GM23248 (cell line): ENCODE measurements at places on chromosomes 6 and 20. TPM values are rescaled to one million over a fixed set of nuclear protein-coding genes. Genes with fewer than 3 reads are reported as not detected.

The LY6G6D gene
- total RNA-seq = not detected in 2 replicates

DNA sequence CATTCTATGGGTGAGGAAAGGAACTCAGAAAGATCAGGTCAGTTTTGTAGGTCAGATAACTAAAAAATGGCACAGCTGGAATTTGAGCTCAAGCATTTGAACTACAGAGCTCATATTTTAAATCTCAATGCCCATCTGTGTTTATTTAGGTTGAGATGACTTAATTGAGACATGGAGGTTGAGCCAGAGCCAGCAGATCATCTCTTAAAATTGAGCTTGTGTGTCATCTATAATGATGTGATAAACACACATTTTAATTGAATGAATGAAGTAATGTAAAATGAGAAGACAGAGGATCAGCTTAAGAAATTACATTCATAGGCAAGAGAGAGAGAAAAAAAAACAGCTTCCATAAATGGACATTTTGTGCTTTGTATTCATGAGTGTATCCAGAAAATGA, 3.7 kb downstream of the MANEA start:
- H3K27me3 ChIP-seq = no peaks in the 10 kb centered on the region
- no peaks in the 10 kb centered on the region for H3K36me3 ChIP-seq
- peaks cover 9% of the 10 kb centered on the region for H3K4me1 ChIP-seq
- no peak overlapping the region for H3K4me3 ChIP-seq
- no peak overlapping the region for H3K27ac ChIP-seq

- no peak overlapping the region for H3K4me3 ChIP-seq
- no peak overlapping the region for H3K27ac ChIP-seq
- peaks cover 95% of the 10 kb centered on the region for H3K36me3 ChIP-seq
- H3K27me3 ChIP-seq = no peaks in the 10 kb centered on the region
- peaks cover 20% of the 10 kb centered on the region for H3K4me1 ChIP-seq
Observed at GRCh38 chr6:75085931-75086635, 119.8 kb downstream of the COL12A1 start.

DNA sequence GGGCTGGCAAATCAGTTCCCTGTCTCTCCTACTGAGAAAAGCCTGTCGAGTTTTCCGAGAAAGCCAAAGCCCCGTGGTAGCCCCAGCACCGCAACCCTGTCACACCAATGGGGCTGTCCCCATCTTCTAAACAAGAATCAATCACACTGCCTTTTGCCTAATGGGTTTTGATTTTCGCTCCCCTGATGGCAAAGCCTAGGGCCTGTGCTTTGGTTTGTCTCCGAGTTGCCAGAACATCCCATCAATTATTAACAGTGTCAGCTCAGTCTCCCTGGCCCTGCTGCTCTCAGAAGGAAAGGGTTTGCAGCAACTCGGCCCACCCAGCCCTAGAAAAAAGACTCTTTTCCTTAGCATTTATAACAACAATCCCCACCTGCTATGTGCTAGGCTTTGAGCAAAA, 4.2 kb downstream of the KCNB1 start:
- DNase-seq = no peak
- no peaks in the 10 kb centered on the region for H3K4me1 ChIP-seq
- no peak overlapping the region for H3K27ac ChIP-seq
- no peak overlapping the region for H3K4me3 ChIP-seq

GRCh38 chr6:307065-307814, 15.0 kb downstream of the DUSP22 start:
- H3K27me3 ChIP-seq = no peaks in the 10 kb centered on the region
- no peak overlapping the region for H3K27ac ChIP-seq
- H3K4me1 ChIP-seq = no peaks in the 10 kb centered on the region
- H3K36me3 ChIP-seq = no peaks in the 10 kb centered on the region

- peaks cover 27% of the 10 kb centered on the region for H3K4me1 ChIP-seq
- no peaks in the 10 kb centered on the region for H3K27me3 ChIP-seq
- no peak for DNase-seq
Observed at GRCh38 chr6:42974919-42975505, 4.0 kb downstream of the PEX6 start.

GRCh38 chr20:50065325-50065615, 47.7 kb downstream of the UBE2V1 start:
- H3K27ac ChIP-seq = no peak overlapping the region
- no peak overlapping the region for H3K4me3 ChIP-seq
- no peaks in the 10 kb centered on the region for H3K27me3 ChIP-seq
- H3K36me3 ChIP-seq = no peaks in the 10 kb centered on the region

DNA sequence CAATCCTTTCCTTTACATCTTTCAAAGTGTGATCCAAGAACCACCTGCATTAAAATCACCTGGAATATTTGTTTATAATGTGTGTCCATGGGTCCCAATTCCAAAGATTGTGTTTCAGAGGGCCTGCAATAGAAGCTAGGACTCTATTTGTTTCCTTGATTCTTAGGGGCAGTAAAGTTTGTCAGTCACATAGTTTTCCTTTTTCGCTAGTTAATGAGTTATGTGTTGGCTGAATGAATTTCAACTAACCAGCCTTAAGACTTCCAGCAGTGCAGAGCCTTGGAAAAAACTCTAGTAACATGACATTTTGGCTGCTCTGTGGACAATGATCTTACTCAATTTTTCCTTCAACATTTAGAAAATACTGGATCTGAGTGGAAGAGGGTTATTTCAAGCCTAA, 11.3 kb downstream of the FAM217A start:
- no peak overlapping the region for H3K27ac ChIP-seq
- no peaks in the 10 kb centered on the region for H3K27me3 ChIP-seq
- H3K36me3 ChIP-seq = peaks cover 33% of the 10 kb centered on the region
- H3K4me3 ChIP-seq = no peak overlapping the region
- no peak for DNase-seq

DNA sequence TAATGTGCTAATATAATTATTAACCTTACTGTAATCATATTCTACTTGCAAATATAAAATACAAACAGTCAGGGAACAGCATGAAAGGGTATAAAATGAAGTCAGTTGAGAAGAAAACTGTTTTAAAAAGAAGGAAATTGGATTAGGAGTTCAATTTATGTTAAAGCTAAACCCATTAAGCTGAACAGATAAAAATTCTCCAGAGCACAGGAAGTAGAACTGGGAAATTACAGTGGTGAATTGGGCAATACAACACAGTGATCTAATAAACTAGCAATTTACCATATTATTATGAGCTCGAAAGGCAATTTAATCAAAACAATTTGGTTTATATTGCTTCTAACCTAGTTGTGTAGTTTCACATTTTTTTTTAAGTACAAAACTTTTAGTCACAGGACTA, 407.4 kb upstream of the RGS17 start:
- H3K36me3 ChIP-seq = no peaks in the 10 kb centered on the region
- peak; percentile 34 for DNase-seq
- H3K4me3 ChIP-seq = no peak overlapping the region
- no peaks in the 10 kb centered on the region for H3K27me3 ChIP-seq
- no peak overlapping the region for H3K27ac ChIP-seq

DNA sequence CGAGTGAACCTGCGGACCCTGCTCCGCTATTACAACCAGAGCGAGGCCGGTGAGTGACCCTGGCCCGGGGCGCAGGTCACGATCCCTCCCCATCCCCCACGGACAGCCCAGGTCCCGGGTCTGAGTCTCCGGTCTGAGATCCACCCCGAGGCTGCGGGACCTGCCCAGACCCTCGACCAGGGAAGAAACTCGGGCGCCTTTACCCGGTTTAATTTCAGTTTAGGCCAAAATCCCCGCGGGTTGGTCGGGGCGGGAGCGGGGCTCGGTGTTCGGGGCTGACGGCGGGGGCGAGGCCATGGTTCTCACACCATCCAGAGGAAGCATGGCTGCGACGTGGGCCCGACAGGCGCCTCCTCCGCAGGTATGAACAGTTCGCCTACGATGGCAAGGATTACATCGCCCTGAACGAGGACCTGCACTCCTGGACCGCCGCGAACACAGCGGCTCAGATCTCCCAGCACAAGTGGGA, 46.9 kb upstream of the TRIM26 start:
- H3K36me3 ChIP-seq = no peaks in the 10 kb centered on the region
- peaks cover 15% of the 10 kb centered on the region for H3K4me1 ChIP-seq
- no peaks in the 10 kb centered on the region for H3K27me3 ChIP-seq
- peak overlapping the region; percentile 89 for H3K4me3 ChIP-seq

DNA sequence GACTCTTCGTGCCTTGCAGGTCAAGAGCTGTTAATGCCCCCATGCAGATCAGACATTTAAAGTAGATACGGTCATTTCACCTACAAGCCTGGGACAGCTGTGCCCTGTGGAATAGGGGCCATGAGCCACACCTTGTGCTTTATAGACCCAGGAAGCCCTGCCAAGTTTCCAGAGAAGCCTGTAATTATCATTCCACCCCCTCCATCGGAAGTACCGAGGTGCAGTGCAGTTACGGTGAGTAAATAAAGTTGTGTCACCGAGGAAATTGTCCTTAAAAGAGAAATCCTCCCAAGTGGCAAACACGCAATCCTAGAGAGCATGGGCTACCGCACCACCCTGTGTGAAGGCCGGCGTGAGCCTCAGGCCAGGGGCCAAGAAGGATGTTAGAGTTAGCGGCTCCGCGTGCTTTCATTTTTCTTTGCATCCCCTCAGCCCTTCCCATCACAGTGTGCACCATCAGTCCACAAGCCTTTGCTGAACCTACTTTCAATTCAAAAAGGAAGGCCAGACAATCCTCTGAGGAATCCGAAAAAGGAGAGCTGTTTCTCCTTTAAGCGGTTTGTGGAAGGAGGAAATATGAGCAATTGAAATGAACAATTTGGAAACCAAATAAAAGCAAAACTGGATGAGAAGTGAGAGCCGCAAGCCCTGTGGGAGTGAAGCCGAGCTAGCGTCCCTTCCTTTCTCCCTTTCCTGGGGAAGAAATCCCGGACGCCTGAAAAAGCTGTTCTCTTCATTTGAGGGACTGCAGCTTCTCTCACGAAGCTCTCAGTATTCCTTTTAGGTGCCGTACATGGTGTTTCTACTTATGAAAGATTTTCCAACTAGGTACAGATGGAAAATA, 183.3 kb upstream of the PDE10A start:
- no peaks in the 10 kb centered on the region for H3K36me3 ChIP-seq
- peak; percentile 36 for DNase-seq
- no peaks in the 10 kb centered on the region for H3K4me1 ChIP-seq
- no peak overlapping the region for H3K27ac ChIP-seq
- peaks cover 59% of the 10 kb centered on the region for H3K27me3 ChIP-seq

DNA sequence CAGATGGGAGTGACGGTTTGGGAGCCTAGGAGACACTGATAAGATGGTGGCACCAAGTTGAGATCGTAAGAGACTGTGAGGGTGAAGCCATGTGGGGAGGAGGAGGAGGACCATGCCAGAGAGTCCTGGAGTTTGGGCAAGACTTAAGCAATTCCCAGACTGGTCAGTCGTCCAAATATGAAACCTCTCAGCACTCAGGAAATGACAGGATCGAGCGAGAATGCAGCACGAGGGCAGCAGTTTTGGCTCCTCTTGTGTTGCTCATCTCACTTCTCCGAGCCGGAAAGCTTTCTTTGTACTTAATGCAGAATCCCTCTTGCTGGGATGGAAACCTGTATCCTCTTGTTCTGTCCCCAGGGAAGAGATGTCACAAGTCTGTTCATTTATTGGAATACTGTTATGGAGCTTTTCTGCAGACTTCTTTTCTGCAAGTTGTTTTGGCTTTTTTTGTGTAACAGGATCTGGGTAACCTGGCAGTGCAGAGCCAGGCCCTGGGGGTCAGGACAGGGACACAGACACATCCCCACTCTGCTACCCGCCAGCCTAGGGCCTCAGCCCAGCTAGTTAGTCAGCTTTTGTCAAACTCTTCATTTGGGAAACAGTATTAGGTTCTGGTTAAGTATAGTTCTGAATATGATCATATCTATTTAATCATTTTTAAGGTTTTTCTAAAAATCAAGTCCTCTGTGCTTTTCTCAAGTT, 34.3 kb downstream of the FNDC1 start:
- no peaks in the 10 kb centered on the region for H3K36me3 ChIP-seq
- peak; percentile 98 for DNase-seq
- H3K27ac ChIP-seq = peak overlapping the region; percentile 82
- H3K4me1 ChIP-seq = peaks cover 30% of the 10 kb centered on the region
- H3K27me3 ChIP-seq = no peaks in the 10 kb centered on the region

GRCh38 chr6:20182926-20183521, 29.2 kb downstream of the MBOAT1 start:
- no peaks in the 10 kb centered on the region for H3K36me3 ChIP-seq
- H3K4me3 ChIP-seq = no peak overlapping the region
- peak; percentile 42 for DNase-seq
- H3K4me1 ChIP-seq = peaks cover 20% of the 10 kb centered on the region
- H3K27ac ChIP-seq = no peak overlapping the region

DNA sequence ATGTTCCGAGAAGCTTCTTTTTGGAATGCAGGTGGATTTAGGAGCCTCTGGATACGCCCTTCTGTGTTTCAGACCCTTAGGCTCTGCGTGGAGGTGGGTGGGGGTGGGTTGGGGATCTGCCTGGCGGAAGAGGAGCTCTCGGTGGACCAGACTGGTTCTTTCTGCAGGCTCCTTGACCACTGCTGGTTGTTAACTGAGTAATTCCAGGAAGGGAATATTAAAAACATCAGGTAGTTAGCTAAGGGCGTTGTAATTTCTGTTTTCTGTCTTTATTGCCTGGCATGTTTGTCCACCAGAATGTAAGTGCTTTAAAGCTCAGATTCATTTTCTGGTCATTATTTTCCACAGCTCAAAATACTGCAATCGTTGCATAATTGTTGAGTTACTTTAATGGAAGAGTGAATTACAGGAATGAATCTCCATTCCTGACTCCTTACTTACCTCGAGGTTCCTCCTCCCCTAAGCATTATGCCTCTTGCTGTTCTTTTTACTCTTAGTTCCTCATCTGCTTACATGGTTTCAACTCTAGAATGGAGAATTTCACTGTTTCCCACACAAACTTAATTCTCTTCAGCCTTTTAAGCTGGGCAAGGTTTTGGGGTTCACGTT, 5.9 kb downstream of the CDYL start:
- no peaks in the 10 kb centered on the region for H3K36me3 ChIP-seq
- H3K4me3 ChIP-seq = no peak overlapping the region
- DNase-seq = no peak
- H3K4me1 ChIP-seq = peaks cover 16% of the 10 kb centered on the region

The WFDC10A gene
- total RNA-seq = not detected in 2 replicates

The FAM209B gene
- not detected in 2 replicates for total RNA-seq
